ENCODE measurements at places on chromosomes 1 and 21.
A peak's percentile ranks its signal among the peaks of the same experiment; 100 is the strongest.

DNA sequence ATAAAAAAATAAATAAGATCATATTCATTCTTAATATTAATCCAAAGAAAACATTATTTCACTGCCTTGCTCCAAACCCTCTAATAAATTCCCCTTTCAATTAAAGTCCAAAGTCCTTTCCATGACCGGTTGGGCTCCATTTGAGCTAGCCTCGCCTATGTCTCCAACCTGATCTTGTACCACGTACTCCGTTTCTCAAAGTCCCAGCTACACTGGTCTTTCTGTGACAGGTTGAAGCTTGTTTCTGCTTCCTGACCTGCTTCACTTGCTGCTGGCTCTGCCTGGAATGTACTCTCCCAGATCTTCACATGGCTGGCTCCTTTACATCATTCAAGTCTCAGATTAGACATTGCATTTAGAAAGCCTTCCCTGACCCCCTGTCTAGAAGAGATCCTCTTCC, 16.4 kb downstream of the RPL5 start:
- no peak for DNase-seq

GRCh38 chr21:43916691-43917514, 51.9 kb downstream of the AGPAT3 start:
- DNase-seq: no peak

- no peak for DNase-seq
These were observed 31.7 kb downstream of the SZT2 start for GRCh38 chr1:43421396-43421795.

- no peak for DNase-seq
These were observed 14.3 kb upstream of the FAM131C start for GRCh38 chr1:16087733-16088132.

GRCh38 chr1:40712997-40713396, 21.5 kb downstream of the NFYC start:
- DNase-seq: no peak

GRCh38 chr1:72606216-72606810, 324.0 kb upstream of the NEGR1 start:
- DNase-seq: peak; percentile 15

DNA sequence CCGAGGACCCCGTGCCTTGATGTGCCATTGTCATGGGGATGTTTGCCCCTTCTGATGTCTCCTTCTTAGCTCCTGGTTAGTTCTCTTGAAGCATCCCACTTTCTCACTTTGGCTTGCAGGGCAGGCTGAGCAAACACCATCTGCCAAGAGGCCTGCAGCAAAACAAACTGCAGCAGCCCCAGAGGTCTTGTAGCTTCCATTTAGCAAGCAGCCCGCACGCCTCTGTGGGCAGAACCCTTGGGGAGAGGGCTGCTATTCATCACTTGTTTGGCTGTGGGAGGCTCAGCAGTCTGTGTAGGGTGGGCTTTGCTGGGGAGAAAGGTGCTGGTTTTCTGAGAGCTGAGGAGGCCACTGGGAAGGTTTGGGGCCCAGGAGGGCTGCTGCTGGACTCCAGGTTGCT, 56.7 kb downstream of the KCNC4 start:
- DNase-seq: no peak

DNA sequence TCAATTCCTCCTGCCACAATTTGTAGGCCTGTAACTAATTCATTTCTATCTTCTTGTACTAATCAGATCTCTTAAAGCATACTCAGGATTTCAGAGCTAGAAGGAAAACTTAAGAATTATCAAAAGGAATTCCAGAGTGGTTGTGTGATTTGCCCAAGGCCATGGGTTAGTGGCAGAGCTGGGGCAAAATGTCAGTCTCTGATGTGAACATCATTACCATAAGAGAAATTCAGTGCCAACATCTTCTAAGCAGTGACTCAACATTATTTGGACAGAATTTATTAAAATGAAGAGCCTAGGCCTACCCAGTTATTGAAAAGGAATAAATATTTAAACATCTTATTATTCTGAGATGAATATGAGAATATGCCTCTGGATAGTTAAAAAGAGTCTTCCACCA, 14.5 kb downstream of the ST6GALNAC5 start:
- DNase-seq: no peak

DNA sequence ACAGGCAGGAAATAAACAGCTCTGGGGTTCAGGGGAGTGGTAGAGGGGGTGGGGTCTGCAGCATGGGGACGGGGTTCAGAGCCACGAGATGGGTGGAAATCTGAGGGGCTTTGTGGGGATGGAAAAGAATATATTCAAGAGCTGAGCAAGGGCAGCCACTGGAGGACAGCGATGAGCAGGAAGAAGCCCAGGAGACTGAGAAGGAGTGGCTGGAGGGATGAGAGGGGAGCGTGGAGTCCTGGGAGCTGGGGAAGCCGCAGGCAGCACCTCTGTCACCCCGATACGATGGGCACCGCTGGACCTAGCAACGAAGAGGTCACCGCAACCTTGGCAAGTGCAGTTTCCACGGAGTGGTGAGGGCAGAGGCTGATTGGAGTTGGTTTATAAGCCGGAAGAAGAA, 10.0 kb upstream of the KCNAB2 start:
- no peak for DNase-seq

DNA sequence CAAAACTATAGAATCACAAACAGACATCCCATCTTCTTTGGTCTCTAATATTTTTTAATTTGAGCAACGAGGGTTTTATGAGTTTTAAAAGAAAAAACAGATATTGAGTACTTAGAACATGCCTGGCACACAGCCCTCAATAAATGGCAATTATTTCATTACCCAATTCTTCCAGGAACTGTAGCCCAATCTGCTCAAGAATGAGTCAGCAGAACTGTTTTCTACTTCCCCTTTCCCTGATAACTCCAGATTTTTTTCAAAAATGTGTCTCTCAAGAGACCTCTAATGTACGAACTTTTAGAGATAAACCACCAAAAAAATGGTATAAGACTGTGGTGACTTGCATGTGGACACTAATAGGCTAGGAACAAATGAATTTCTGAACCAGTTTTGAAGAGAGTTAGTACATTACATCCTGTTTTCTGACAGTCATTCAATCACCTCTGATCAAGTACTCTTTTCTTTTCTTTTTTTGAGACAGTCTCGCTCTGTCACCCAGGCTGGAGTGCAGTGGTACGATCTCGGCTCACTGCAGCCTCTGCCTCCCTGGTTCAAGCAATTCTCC, 11.5 kb downstream of the ABL2 start:
- no peak for DNase-seq

DNA sequence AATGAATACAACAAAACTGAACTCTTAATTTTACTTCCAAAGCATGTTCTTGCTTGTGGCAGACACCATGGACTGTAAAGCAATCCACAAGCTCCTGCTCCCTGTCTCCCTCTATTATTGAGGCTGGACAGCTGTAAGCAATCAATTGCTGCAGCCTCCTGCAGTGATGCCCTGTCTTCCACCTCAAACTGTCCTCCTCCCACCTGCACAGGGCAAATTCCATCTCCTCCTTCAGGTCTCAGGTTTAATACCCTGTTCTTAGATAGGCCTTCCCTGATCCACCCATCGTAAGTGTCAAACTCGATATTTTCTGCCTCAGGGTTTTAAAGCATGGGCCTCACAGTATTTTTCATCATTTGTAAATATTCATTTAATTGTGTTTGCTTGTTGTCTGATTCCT, 81.8 kb downstream of the LYST start:
- DNase-seq: no peak

- DNase-seq: no peak
These were observed 68.6 kb downstream of the KAZN start for GRCh38 chr1:14666962-14667650.

DNA sequence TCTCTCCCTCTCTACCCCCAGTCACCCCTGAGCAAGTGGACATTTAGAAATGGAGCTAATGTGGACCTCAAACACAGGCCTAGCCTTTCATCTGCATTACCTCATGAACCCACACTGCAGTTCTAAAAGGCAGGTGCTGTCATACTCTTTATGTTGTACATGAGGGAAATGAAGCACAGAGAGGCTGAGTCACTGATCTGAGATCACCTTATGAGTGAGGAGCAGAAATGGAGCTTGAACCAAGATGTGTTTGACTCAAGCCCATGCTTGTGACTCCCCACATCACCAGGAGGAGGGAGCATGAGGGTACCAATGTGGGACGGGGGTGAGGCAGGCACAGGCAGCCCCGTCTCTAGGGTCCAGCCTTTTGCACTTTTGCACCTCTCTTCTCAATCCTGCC, 702.8 kb downstream of the PTPRU start:
- DNase-seq: no peak

GRCh38 chr1:3467096-3468036, 12.9 kb downstream of the ARHGEF16 start:
- DNase-seq: no peak

- DNase-seq: no peak
These were observed 35.6 kb upstream of the PUM1 start for GRCh38 chr1:31101147-31101502.

GRCh38 chr21:14977814-14978213, 87.0 kb downstream of the NRIP1 start:
- no peak for DNase-seq

GRCh38 chr1:77925956-77926355, 37.5 kb downstream of the NEXN start:
- no peak for DNase-seq

GRCh38 chr1:162175379-162176081, 106.0 kb downstream of the NOS1AP start:
- peak; percentile 79 for DNase-seq

DNA sequence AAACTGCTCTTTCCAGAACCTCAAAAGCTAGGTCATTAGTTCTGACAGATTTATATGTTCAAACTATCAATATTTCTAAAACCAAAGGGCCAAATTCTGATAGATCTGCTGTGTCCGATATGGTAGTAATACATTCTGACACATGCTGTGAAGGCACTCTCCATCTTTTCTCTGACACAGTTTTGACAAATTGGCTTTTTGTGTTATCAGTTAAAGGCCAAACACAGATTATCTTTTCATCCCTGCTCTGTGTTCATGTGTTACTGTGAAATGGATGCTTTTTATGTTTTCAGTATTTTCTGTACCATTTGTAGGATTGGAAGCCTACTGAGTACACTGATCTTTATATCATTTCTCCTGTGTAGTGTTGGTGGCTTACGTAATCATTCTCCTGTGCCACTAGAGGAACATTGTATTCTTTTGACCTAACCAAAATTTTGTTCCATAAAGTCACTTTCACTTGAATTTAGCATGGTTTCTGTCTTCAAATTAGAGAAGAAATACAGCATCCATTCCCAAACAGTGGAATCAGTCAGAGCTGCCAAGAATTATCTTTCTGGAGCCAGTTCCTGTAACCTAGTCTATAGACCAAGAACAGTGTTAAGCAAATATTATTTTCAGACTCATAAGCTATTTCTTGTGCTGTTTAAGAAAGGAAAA, 137.2 kb downstream of the ADGRL2 start:
- DNase-seq: no peak

GRCh38 chr1:53765657-53766056, 26.7 kb upstream of the GLIS1 start:
- no peak for DNase-seq

GRCh38 chr1:46522184-46522968, 29.1 kb downstream of the KNCN start:
- no peak for DNase-seq

DNA sequence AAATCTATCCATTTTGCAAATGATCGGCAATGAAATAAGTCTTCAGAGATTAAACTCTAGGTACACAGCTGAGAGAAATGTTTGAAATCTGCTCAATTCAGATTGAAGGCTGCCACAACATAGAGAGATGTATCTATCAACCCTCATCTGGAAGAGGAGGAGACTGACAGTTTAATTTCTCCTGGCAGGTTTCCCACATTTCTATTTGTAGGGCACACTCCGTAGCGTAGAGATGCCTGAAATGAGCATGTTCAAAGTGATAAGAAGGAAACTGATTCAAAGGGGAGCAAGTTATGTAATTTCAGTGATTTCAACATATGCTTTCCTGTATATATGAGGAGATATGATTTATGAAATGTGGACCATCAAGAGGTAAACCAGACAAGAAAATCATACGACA, 44.1 kb downstream of the NIBAN1 start:
- no peak for DNase-seq

DNA sequence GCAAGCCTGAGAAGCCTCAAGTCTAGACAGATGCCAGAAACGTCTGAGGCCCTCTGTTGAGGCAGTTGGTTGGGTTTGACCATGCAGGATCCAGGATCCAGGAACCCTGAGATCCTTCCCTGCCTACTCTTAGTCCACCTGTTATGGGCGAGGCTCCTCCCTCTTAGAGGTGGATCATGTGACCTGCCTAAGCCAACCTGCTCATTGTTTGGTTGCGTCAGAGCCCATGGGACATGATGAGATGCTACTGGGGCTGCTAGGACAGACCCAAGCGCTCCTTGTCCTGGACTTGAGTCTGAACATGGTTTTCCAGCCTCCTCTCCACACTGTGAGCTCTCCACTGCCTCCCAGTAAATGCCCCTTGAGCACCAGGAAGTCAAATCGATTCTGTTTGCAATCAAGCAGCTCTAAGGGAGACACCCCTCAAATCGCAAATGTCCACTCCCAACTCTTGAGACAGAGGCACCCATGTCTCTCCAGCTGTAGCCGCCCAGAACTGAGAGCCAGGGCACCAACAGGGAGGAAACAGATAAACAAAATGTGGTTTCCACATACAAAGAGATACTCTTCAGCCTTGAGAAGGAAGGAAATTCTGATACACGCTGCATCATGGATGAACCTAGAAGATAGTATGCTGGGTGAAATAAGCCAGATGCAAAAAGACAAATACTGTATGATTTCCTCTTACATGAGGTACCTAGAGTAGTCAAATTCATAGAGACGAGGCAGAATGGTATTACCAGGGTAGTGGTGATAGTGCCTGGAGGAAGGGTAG, 31.7 kb upstream of the WNT4 start:
- no peak for DNase-seq

DNA sequence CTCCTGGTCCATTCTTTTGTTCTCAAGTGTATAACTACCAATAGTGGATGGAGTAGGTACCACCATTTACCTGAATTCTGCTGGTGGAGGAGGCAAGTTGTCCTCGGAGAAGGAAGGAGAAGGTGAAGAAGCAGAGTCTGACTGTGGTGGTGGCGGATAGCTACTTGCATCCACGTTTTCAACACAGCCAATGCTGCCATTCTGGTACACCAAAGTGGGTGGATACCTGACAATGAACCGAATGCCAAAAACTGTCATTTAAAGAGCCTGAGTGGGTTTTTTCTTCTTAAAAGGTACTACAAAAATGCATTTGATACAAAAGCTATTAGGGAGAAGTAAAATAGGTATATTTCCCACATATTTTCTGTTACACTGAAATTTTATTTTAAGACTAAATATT, 20.1 kb downstream of the GPR3 start:
- no peak for DNase-seq

- DNase-seq: no peak
These were observed 84.6 kb upstream of the B3GALT2 start for GRCh38 chr1:193270996-193271395.

- DNase-seq: no peak
These were observed 432.9 kb downstream of the SETD4 start for GRCh38 chr21:35627462-35627861.
